ENCODE measurements at places on chromosomes 16 and 17. TPM values are rescaled to one million over a fixed set of nuclear protein-coding genes. Genes with fewer than 3 reads are reported as not detected.
A peak's percentile ranks its signal among the peaks of the same experiment; 100 is the strongest.

- no peaks in the 10 kb centered on the region for H3K36me3 ChIP-seq
- H3K27me3 ChIP-seq: peaks cover 9% of the 10 kb centered on the region
- H3K27ac ChIP-seq: no peak overlapping the region
- no peak overlapping the region for H3K4me3 ChIP-seq
- no peak for DNase-seq
Measured at GRCh38 chr16:10537946-10538345, 42.5 kb downstream of the EMP2 start.

CHMP6 gene
- 47.6 TPM for total RNA-seq

MYL11 gene
- total RNA-seq: 1.9 TPM

DNA sequence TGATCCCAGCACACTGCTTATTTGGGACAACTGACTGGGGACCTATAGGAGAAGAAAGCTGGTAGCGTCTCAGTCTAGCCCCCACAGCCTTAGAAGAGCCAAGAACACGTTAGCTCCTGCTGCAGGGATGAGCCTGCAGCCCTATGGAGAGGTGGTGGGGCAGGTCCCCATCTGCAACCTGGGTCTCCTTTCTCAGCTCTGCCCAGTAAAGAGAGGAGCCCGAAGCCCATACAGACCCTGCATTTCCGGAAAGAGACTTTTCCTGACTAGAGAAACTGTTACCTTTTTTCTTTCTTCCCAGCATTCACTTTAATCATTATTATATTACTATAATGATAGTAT, 788 bp downstream of the METTL22 start:
- H3K4me3 ChIP-seq: peak overlapping the region; percentile 91
- peaks cover 35% of the 10 kb centered on the region for H3K4me1 ChIP-seq
- no peaks in the 10 kb centered on the region for H3K27me3 ChIP-seq
- no peaks in the 10 kb centered on the region for H3K36me3 ChIP-seq

ZKSCAN2 gene
- total RNA-seq: 4.8 TPM

All from naive thymus-derived CD8-positive, alpha-beta T cell (primary cell).